Large intestine (tissue), 12 donors: ENCODE measurements at places on chromosomes 1 and 21. TPM values are rescaled to one million over a fixed set of nuclear protein-coding genes. Genes with fewer than 3 reads are reported as not detected.

Gene IL12RB2
- polyA plus RNA-seq: 1.1 TPM

DNA sequence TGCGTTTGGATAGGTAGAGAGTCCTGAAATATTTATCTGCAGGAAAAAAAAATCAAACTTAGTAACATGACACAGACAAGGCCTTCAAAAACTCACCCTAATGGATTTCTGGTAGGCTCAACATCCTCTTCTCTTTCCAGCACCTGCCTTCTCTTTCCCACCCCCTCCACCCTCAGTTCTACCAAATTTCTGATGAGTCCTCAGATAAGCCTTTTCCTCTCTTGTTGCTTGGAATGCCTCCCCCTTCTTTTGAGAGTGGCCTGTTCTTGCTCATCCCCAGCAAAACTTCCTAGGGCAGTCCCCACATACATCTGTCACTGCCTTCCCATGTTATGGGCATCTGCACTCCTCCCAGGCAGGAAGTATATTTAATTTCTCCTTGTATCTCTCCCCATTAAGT lies 7.6 kb upstream of the LBR start:
- no peak for DNase-seq

- DNase-seq: no peak
These were observed 564.3 kb upstream of the NEGR1 start for GRCh38 chr1:72846476-72847278.

- no peak for DNase-seq
These were observed 154.9 kb downstream of the ZNF648 start for GRCh38 chr1:181906631-181907030.

GRCh38 chr1:185668013-185668412 lies 66.2 kb upstream of the HMCN1 start:
- no peak for DNase-seq
